Activated T-helper 1 cell treated with anti-CD3 and anti-CD28 coated beads, Interleukin-12 subunit alpha, Interleukin-12 subunit beta, Interleukin-2, Interleukin-4 antibody, amounts not matched to agents 30 ng/mL and 10 ng/mL and 1 ng/mL, durations not matched to agents 14 hours and 24 hours and 36 hours (primary cell): ENCODE measurements at places on chromosomes 7 and 10. TPM values are rescaled to one million over a fixed set of nuclear protein-coding genes. Genes with fewer than 3 reads are reported as not detected.

Gene GDF2
- not detected in 2 replicates for total RNA-seq

Gene WEE2
- 0.10 and 0.12 TPM in 2 replicates for total RNA-seq

Gene CYP26C1
- total RNA-seq, result not detected in 2 replicates

Gene CALML5
- not detected in 2 replicates for total RNA-seq

Gene FGF8
- not detected in 2 replicates for total RNA-seq

Gene CNTNAP2
- not detected in 2 replicates for total RNA-seq

Gene ADAP1
- 80.9 and 87.7 TPM in 2 replicates for total RNA-seq

Gene C10orf105
- 0.18 and 0.32 TPM in 2 replicates for total RNA-seq

Gene AMZ1
- total RNA-seq, result 0.05 TPM in 1 of 2 replicates, not detected in the other

Gene ZNF117
- 3.1 TPM in 2 replicates for total RNA-seq

Gene MAGI2
- 0.10 and 0.17 TPM in 2 replicates for total RNA-seq

Gene FAM185A
- total RNA-seq, result 9.1 and 10.7 TPM in 2 replicates

Gene XRCC2
- 24.0 and 24.5 TPM in 2 replicates for total RNA-seq

Gene RTKN2
- 3.0 and 3.7 TPM in 2 replicates for total RNA-seq

Gene NODAL
- not detected in 2 replicates for total RNA-seq

Gene TNPO3
- 52.8 and 53.2 TPM in 2 replicates for total RNA-seq

Gene POLR2J2
- total RNA-seq, result 19.5 and 21.5 TPM in 2 replicates

Gene GPR26
- not detected in 2 replicates for total RNA-seq

Gene CDH23
- total RNA-seq, result 0.51 and 0.57 TPM in 2 replicates

Gene BLNK
- total RNA-seq, result not detected in 2 replicates

Gene THSD7A
- total RNA-seq, result not detected in 2 replicates

Gene GIMAP2
- 24.7 and 29.7 TPM in 2 replicates for total RNA-seq

Gene PRPS1L1
- not detected in 2 replicates for total RNA-seq

Gene EVX1
- not detected in 2 replicates for total RNA-seq

Gene MEIG1
- total RNA-seq, result 0.44 TPM in 1 of 2 replicates, not detected in the other

Gene RPP30
- 78.3 and 80.4 TPM in 2 replicates for total RNA-seq

Gene SLC26A3
- not detected in 2 replicates for total RNA-seq

Gene ANKRD7
- not detected in 2 replicates for total RNA-seq

Gene CYP3A7
- not detected in 2 replicates for total RNA-seq

Gene MSRB2
- total RNA-seq, result 3.0 and 4.0 TPM in 2 replicates

Gene AKR1C2
- not detected in 2 replicates for total RNA-seq

Gene LIPF
- total RNA-seq, result not detected in 2 replicates

Gene INSYN2A
- total RNA-seq, result not detected in 2 replicates

Gene FAM24A
- not detected in 2 replicates for total RNA-seq

Gene EBLN1
- total RNA-seq, result not detected in 2 replicates
